RPMI8226 (cell line): ENCODE measurements at places on chromosomes 7 and 10.

- no peak for DNase-seq
These were observed 8.9 kb downstream of the FLNC start for GRCh38 chr7:128838981-128839731.

- no peak for DNase-seq
These were observed 295.5 kb downstream of the DOCK4 start for GRCh38 chr7:111910656-111911055.

DNA sequence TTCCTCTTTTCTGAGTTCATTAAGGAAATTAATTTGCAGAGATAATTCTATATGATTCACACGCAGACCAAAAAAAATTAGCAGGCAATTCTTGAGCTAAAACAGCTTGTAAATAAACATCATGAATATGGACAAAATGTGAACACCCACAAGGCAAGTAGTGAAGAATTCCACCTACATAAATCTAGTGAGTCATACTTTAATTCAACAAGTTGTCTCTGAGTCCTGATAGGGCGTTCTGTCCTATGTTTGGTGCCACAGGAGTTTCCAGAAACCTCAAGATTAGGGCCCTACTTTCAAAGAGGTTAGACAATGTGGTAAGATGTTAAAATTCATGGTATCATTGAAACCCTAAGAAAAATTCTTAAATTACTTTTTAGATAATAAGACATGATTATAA is 122.3 kb downstream of the SGMS1 start:
- DNase-seq = no peak

DNA sequence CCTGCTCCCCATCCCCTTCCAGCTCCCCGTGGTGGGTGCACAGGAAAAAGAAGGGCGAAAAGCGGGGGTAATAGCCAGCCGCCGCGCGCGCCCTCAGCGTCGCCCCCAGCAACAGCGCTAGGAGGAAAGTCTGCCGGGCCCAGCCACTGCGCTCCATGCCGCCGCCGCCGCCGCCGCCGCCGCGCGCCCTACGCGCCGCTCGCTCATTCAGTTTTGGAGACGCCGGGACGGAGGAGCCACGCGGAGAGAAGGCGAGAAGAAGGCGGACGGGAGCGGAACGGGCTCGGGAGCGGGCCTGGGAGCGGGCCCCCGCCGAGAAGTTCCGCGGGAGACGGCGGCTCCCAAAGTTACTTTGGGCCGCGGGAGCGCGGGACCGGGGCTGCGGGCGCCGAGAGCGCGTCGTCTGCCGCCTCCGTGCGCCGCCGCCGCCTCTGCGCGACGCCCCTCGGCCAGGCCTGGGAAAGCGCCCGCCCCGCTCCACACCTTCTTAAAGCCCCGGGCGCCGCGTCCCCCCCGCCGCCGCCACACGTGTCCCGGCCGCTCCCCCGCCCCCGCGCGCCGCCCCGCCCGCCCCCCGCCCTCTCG is at the start of gene RELN:
RELN (minus strand) TSS at position 459 of the 585 bp plus-strand sequence; CDS start at position 157, 302 bp downstream.
- DNase-seq = no peak

DNA sequence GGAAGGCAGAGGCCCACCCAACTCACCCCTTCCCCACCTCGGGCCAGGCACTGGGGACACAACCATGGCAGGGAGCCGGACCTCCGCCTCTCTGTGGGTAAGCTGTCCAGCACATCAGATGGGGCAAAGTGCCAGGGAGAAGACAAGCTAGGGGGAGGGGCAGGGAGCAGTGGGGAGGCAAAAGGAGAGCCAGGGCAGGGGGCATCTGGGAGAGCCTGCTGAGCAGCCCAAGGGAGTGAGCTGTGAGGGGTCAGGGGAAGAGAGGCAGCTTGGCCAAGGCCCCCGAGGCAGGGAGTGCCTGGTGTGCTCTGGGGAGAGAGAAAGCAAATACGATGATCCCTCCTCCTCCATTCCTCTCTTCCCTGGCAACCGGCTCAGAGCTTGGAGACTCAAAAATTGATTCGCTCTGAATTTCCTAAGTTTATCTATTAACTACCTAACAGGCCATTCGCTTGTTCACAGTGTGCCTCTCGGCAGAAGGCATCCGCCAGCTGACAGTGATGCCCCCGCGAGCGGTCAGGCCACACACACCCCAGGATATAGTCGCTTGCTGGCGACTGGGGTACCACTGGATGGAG is 4.5 kb downstream of the CAMK2B start:
- no peak for DNase-seq
